ENCODE measurements at places on chromosomes 6 and 20. TPM values are rescaled to one million over a fixed set of nuclear protein-coding genes. Genes with fewer than 3 reads are reported as not detected.

DNA sequence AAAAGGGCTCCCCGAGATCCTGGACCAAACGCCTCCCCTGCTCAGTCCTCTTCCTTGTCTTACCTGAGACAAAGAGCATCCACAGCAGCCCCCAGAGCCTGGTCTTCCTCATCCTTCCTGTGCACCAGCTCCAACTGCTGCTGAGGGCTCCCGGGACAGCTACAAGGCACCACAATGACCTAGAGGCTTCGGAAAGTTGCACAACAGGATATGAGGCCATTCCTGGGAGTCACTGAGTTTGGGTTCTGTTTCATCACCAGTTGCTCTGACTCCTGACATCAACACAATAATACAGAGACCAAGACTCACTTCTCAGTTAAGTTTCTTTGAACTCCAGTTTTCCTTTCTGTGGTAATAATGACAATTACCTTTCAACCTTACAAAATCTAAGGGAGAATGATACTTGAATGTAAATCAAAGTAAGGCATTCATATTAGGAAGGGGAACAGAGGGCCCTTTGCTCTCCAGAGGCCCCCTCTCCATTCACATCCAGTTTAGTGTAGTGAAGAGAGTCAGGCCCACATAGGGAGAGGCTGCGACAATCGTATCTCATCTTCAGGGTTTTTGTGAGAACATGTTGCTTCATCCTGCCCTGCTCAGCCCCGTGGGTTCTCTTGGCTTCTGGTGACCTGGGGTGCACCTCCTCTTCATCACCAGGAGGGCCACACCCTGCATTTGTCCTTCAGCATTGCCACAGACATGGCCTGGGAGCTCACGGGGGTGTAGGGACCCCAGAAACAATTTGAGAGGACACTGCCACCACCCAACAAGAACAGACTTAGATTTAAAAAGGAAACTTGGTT, at the start of gene TREM1:
Gene TREM1, minus strand, starts transcription at position 139 of the 803 bp plus-strand sequence. Its CDS starts 27 bp downstream, at position 112.
- no peak within 1 kb of the TSS for H3K4me3 ChIP-seq
- no peaks in the 10 kb centered on the region for H3K27me3 ChIP-seq
- no peaks in the 10 kb centered on the region for H3K4me1 ChIP-seq
- no peaks in the 10 kb centered on the region for H3K36me3 ChIP-seq
- H3K27ac ChIP-seq, result no peak within 1 kb of the TSS
- peak; percentile 67 for DNase-seq

The SEMG1 gene
- not detected for total RNA-seq

The CLPSL1 gene
- total RNA-seq, result not detected

The PAK5 gene
- 4.8 TPM for total RNA-seq

DNA sequence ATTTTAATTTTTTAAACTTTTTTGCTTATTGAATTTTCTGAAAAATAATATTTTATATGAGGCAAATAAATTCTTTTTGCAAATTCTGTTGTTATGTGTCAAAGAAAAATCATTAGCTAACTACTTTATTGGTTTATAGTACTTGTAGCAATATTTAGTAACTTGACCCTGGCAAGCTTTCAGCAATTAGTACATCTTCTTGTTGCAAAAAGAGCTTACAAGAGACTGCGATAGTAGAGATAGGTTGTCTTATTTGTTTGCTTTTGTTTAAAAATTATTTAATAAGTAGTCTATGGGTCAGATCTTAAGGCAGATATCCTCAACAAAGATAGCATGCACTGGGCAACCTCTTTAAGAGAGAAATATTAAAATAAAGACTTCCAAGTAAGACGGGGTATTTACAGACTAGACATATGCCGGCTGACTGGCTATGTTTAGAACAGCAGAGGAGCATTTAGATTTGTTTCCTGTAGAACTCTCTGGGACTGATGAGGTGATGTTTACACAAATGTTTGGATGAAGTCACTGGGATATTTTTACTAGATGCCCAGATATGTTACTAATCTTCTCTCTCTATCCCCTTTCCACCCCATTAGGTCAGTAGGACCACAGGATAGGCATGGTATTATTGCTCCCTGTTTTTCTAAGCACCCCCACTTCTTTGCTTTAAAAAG, 25.0 kb downstream of the VGLL2 start:
- no peak overlapping the region for H3K4me3 ChIP-seq
- H3K27ac ChIP-seq, result no peak overlapping the region
- no peaks in the 10 kb centered on the region for H3K4me1 ChIP-seq

GRCh38 chr20:54207053-54207742, 689 bp upstream of the PFDN4 start:
- H3K4me1 ChIP-seq, result peaks cover 21% of the 10 kb centered on the region
- no peaks in the 10 kb centered on the region for H3K27me3 ChIP-seq
- no peak for DNase-seq
- no peak overlapping the region for H3K4me3 ChIP-seq

DNA sequence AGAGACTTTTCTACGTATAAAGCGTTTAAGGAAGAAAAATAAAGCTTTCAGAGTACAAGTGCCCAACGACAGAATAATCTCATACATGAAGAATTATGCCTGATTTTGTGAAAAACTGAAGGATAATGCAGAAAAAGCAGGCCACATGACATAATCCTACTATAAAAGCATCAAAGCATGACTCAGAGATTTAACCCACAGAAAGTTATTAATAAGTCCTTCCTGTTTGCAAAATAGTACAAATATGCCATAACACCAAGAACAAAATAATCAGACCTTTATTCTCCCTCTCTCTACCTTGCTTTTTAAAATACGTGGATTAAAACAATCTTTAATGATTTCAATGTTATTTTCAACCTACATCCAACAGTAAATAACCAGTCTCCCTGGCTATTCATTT, 118.6 kb upstream of the BCLAF1 start:
- H3K27me3 ChIP-seq, result no peaks in the 10 kb centered on the region
- DNase-seq, result no peak
- no peak overlapping the region for H3K4me3 ChIP-seq
- no peaks in the 10 kb centered on the region for H3K36me3 ChIP-seq

DNA sequence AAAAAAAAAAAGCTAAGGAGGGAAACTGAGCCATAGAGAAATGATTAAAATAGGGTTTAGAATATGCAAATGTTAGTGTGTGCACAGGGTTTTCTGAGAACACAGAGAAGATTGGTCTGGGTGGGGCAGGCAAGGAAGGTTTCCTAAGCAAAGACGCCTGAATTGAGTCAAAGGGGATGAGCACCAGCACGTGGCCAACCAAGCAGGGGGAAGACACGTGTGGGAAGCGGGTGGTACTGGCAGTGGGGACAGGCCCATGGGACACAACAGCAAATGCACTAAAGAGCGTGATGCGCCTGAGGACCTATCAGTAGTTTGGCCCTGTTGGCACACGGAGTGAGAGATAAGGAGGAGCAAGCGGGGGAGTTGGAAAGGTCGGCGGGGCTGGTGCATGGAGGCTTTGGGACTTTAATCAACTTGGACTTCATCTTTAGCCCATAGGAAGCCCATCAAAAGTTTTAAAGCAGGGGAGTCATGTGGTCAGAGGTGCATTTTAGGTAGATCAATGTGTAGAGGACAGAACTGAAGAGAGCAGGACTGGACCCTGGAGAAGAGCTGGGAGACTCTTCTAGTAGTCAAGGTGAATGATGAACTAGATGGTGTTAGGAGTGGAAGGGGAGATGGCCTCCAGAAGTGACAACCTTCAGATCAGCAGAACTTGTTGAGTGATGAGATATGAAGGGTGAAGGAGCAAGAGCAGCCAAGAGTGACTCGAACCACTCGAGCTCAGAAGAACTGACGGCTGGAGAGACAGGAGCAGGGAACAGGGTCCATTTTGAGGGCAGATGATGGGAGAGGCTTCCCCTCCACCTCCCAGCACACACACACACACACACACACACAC, 40.2 kb upstream of the MAP3K4 start:
- no peak for DNase-seq
- H3K27me3 ChIP-seq, result no peaks in the 10 kb centered on the region
- no peak overlapping the region for H3K27ac ChIP-seq
- H3K36me3 ChIP-seq, result no peaks in the 10 kb centered on the region

DNA sequence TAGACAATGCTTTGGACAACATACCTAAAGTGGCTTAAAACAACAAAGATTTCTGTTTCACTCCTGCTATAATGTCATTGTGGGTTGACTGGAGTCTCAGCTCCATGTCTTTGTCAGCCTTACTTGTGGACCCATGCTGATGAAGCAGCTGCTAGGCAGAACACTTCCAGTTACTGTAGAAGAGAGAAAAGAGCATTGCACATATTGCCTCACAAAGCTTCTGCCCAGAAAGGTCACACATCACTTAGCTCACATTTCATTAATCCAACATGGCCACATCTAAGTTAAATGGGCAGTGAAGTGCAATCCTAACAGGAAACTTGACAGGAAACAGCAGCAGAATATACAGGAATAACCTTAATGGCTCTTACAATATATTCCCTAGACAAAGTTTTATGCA, 480.5 kb upstream of the HTR1E start:
- no peaks in the 10 kb centered on the region for H3K36me3 ChIP-seq
- H3K4me1 ChIP-seq, result no peaks in the 10 kb centered on the region
- no peak for DNase-seq

DNA sequence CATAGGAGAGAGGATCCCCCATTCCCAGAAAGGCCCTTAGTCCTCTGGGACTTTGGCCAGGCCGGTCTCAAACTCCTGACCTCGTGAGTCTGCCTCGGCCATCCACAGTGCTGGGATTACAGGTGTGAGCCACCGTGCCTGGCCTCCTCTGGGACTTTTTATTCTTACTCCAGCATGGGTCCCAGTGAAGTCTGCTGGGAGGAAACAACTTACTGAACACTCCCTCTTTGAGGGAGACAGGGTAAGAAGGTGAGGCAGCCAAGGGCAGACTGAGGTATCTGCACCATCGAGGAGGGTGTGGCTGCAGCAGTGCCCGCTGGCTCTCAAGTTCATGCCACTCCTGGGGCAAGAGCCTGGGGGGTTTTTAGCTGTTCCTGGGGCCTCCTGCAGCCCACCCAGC, 2.4 kb downstream of the BAK1 start:
- H3K4me3 ChIP-seq, result no peak overlapping the region
- no peaks in the 10 kb centered on the region for H3K27me3 ChIP-seq
- peaks cover 33% of the 10 kb centered on the region for H3K4me1 ChIP-seq
- no peak for DNase-seq

GRCh38 chr20:61287583-61288275, 35.7 kb downstream of the CDH4 start:
- DNase-seq, result no peak
- H3K27me3 ChIP-seq, result no peaks in the 10 kb centered on the region
- H3K36me3 ChIP-seq, result no peaks in the 10 kb centered on the region
- no peak overlapping the region for H3K27ac ChIP-seq

DNA sequence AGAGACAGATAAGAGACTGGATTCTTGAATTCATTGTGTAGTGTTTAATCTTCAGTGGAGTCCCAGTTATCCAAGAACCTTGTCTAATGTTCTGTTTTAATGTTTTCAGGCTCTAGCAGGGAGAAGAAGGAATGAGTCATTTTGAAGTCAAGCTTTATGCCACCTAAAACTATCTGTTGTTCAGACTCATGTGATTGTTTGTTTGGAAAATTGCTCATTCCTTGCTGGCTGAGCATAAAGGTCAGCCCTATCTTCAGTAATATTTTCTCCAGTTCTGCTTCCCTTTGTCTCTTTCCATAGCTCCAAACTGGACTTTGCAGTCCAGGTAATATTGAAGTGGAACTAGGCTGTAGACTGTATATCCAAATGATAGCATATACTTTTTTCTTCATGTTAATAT, 34.2 kb downstream of the CLVS2 start:
- no peaks in the 10 kb centered on the region for H3K27me3 ChIP-seq
- no peak overlapping the region for H3K4me3 ChIP-seq

GRCh38 chr6:100372326-100373091, 92.2 kb downstream of the SIM1 start:
- no peak overlapping the region for H3K4me3 ChIP-seq
- H3K36me3 ChIP-seq, result no peaks in the 10 kb centered on the region

DNA sequence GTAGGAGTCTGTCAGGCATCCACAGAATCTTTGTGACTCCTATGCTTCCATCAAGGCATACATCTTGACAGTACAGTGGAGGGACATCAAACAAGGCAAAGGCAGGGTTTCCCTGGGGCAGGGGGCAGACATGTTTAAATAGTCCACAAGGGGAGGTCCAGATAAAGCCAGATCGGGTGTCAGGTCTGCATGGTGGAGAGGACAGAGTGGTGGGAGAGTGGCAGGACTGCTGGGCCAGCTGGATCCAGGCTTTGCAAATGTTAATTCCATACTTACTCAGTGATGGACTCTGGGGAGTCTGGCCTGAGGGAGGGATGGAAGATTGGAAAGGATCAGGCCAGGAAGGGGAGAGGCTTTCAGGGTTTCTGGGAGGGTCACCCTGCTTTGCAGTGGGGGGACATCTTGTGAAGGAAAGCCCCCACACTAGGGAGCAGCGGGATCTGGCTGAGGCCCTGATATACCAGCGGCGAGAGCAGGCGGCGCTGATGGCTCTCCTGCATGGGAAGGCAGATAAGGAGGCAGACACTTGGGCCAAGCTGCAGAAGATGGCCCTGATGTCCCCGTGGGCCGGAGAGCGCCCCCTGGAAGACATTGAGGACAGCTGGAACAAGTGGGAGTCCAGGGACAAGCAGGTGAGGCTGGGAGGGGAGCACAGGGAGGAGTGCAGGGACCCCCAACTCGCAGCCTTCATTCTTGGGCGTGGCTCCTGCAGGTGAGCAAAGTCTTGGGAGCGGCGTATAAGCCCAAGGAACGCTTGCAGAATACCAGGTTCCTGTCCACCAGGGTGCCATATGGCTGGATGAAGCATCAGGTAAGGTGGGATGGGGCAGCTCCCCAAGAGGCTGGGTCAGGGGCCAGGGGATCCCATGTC, 44.6 kb downstream of the SUN5 start:
- no peak overlapping the region for H3K27ac ChIP-seq
- no peaks in the 10 kb centered on the region for H3K36me3 ChIP-seq
- no peak overlapping the region for H3K4me3 ChIP-seq
- no peaks in the 10 kb centered on the region for H3K4me1 ChIP-seq
- H3K27me3 ChIP-seq, result no peaks in the 10 kb centered on the region
- no peak for DNase-seq

The PRKN gene
- total RNA-seq, result 15.1 TPM

DNA sequence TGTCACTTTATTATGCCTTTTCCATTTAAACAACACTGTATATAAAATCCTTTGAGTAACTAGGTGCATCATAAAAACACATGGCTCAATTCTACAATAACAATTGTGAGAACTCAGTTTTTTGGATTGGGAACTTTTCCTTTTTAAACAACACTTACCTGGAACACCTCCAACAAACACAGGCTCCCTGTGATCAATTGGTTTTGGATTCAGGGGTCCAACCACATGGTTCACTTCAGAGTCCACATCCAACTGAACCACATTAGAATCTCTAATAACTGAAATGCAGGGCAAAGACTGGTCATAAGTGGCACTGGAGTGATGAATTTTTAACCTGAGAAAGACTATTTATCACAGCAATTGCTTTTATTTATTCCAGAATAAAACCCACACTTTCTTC, 26.5 kb downstream of the FAM229B start:
- no peaks in the 10 kb centered on the region for H3K36me3 ChIP-seq
- H3K4me1 ChIP-seq, result no peaks in the 10 kb centered on the region
- no peaks in the 10 kb centered on the region for H3K27me3 ChIP-seq
- DNase-seq, result no peak
- no peak overlapping the region for H3K4me3 ChIP-seq
- no peak overlapping the region for H3K27ac ChIP-seq

The HLA-DMA gene
- total RNA-seq, result 40.3 TPM

All from adrenal gland (tissue), 19 donors.